ENCODE measurements at places on chromosomes 2 and 18.
A peak's percentile ranks its signal among the peaks of the same experiment; 100 is the strongest.

GRCh38 chr18:11865071-11865470 is 13.9 kb downstream of the CHMP1B start:
- no peak for DNase-seq

- peak; percentile 44 for DNase-seq
These were observed 39.1 kb upstream of the DLX1 start for GRCh38 chr2:172046080-172046678.

DNA sequence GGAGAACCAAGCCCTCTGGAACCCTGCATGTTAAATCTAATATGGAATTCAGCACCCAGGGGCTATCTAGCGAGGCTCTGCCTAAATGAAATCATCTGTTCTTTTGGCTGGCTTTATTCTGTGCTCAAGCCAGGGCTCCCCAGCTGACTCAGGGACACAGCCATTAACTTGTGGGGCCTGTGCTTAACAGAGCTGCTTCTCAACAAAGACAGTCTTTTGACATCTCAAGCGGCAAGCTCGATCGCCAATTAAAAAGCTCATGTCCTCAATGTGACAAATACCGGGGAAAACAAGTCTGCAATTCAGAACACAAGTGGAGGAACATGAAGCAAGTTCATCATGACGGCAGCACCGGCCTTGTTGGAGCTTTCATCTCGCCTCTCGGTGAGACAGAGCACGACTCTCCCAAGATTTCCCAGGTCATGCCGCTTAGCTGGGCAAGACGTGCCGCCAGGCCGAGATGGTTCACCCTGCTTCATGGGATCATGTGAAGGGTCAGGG is 64.9 kb downstream of the KLHL29 start:
- no peak for DNase-seq

DNA sequence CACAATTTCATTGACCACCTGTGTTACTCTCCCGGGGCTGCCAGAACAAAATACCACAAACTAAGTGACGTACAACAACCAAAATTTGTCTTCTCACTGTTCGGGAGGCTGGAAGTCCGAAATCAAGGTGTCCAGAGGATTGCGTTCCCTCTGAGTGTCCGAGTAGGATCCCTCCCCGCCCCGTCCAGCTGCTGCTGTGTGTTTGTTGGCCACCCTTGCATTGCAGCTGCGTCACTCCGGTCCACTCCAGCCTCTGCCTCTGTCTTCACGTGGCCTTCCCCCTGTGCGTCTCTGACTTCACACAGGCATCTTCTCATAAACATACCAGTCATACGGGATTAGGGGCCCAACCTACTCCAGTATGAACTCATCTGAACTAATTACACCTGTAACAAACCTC is 251.8 kb upstream of the SMIM21 start:
- DNase-seq: no peak

DNA sequence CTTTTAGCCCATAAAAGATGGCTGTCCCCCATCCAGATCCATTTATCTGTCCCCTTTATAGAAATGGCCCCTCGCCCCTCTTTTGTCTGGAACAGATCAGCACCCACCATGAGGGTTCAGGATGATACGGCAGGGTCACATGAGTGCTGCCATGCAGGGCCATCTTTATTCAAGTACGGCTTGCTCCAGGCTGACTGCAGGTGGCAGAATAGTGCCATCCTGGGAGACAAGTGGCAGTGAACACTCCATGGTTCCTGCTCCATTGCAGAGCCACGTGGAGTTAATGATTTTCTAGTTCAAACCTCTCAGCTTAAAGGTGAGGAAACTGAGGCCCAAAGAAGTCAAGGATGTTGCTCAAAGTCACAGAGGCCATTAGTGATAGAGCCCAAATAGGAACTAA is 180.6 kb downstream of the CLIP4 start:
- peak; percentile 25 for DNase-seq

DNA sequence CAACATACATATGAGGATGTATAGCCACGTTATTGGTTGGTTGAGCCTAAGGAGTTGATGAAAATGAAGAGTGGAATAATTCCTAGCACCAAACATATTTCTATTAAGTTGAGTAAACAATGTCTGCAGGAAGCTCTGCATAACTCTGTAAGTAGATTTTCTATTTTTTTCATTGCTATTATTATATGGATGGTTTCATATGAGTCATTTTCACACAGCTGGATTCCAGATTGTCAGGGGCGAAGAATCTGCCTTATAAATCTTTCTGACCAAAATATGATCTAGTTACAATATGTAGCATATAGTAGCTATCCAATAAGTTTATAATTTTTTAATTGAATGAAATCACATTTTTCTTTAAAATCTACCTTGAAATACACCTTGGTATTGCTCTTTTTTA is 468.0 kb upstream of the PKDCC start:
- DNase-seq: no peak

DNA sequence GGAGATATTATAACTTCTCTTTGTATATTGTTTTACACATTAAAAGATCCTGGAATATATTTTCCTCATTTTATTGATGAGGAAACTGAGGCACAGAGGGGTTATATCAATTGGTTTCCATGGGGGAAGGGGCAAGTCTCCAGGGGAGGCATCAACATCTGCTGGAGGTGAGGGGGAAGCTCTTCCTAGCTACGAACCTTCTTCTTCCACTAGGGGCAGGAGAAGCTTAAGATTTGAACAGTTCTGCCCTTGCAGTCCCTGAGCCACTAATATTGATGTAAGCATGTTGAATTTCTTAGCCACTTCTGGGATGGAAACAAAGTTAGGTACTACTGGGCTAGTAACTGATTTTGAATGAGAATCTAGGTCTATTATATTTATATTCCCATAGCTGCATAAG is 140.1 kb upstream of the AQP4 start:
- DNase-seq: no peak

DNA sequence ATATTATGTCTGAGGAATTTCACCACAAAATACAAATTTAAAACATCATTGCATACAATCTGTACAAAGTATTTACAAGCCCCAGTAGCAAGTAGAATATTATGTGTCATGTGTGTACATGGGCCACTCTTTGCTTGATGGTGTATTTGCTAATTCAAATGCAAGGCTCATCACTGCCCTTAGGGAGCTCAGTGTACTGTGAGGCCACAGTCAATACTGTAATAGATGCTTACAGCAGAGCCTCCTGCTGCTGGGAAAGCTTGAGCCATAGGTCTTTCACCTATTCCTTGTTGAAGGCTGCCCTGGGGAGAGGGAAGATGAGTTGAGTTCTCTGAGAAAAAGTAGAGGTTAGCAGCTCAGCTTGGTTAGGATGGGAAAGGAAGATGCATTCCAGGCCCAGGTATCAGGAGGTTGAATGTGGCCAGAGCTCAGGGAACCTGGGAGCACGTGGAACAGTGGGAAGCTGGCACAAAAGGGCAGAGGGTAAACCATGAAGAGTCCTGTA is 189.6 kb downstream of the LRP1B start:
- no peak for DNase-seq

DNA sequence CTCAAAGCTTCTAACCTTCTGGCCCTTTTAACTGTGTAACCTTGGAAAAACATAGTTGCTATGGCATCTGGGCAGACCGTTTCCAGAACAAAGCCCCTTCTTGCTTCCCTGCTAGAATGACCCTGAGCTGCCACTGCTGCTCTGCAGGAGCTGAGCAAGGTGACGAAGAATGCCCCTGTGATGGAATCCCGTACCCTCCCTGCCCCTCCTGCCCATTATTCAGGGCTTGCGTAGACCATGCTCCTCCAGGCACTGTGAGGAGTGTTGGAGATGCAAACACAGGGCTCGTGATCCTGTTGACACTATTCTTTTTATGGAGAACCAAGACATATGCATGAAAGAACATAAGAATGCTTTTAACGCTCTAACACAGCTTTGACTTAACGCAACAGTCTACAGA is 191.1 kb downstream of the CDH2 start:
- DNase-seq: no peak

GRCh38 chr2:222532315-222532714 is 108.0 kb downstream of the SGPP2 start:
- no peak for DNase-seq

DNA sequence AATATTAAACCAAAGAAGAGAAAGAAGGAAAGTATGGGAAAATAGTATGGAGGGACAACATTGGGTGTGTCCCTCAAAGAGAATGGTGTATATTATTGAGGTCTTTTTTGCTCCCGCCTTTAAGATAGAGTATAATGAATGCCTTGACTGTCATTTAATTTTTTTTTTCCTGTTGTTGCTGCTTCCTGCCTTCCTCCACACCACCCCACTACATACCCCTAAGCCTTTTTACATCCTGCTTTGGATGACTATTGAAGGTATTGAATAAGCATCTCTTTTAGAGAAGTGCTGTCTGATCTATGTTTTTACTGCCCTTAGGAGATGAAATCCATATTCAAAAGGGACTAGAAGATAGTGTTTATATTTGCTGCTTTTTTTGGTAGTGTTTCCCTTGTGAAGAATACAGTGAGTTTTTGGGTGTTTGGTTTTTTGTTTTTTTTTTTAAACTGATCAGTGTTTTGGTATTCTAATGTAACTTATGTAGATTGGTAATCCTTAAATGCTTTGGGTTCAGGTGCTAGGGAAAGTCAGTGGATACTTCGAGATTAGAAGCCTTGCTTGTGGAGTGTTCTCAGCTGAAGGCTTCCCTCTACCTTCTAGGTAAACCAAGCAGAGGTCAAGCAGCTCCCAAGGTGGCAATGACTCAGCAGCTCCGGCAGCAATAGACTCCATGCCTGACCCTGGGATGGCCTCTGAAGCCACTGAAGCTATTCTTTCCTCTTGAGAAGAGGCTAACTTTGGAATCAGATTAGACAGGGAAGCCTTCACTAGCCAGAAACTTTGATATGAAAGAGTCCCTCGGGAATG is 5.0 kb downstream of the FZD7 start:
- DNase-seq: no peak

DNA sequence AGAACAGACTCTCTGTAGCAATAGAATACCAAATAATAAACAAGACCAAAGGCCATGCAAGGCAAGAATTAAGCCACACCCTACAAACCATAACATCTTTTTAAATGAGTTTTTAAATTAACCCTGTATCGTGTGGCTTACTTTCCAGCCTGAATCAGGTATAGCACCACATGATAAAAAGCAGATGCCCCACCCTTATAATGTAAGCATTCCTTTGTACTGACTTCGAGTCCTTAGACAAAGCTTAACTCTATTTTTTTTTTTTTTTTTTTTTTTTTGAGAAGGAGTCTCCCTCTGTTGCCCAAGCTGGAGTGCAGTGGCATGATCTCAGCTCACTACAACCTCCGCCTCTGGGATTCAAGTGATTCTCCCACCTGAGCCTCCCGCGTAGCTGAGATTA is 1.7 kb upstream of the C2orf42 start:
- no peak for DNase-seq

- DNase-seq: no peak
These were observed 134.6 kb upstream of the SPATS2L start for GRCh38 chr2:200171731-200172482.

GRCh38 chr2:196652869-196653268 is 13.4 kb downstream of the CCDC150 start:
- DNase-seq: no peak

- peak; percentile 83 for DNase-seq
These were observed 15.7 kb downstream of the NDUFV2 start for GRCh38 chr18:9117980-9118841.

DNA sequence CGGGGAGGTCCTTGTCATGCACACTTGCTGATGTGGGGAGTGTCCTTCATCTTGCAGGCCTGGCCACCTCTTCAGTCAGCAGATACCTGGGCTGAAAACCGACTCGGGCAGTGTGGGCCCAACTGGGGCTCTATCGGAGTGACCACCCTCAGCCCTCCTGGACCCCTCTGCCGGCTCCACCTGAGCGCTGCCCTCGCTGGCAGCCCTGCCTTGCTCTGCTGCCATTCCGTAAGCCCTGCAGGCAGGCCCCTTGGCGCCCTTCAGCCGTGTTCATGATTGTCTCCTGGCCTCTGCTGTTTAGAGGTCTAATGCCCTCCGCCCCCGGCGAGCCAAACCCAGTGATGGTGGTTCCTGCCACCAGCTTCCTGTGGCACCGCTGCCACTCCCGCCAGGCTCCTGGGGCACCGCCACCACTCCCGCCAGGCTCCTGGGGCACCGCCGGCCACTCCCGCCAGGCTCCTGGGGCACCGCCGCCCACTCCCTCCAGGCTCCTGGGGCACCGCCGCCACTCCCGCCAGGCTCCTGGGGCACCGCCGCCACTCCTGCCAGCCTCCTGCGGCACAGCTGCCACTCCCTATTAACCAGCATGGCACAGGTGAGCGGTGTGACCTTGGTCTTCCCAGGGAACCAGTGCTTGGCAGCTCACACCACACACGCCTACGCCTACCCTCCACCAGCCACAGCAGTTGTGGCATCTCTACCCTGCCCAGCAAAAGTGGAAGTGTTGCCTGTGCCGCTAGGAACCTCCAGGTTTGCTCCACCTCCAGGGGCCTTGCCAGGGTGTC is 15.9 kb downstream of the CAPN10 start:
- DNase-seq: no peak

DNA sequence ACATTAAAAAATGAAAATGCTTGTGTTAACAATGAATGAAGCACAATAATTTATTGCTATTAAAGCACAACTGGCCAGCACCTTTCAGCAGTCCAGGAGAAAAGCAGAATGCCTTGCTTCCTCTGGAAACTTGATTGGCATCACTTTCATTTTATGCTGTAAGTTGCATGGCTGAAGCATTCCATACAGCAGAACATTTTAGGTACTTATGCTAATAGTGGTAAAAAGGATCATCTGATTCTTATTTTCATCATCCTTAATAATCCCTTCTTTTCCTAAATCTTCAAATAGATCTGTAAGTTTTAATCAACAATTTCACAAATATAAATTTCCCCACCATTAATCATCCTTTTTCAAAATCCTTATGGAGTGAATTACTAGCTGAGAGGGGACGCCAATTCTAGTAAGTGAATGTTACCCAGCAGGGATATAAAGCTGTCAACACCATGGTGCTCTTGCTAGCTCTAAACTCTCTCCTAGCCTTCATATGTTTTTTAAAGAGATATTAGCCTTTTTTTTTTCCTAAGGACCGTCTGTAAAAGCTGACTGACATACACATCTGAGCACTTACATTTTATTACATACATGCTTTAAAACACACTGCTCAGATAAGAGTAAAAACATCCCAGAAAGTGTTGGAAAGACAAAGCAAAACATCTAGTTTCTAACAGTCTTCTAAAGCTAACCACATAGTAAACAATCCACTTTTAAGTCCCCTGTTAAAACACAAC is 5.3 kb downstream of the SATB2 start:
- no peak for DNase-seq

GRCh38 chr2:129861666-129862288 is 117.7 kb upstream of the RAB6C start:
- no peak for DNase-seq

GRCh38 chr2:150572194-150572766 is 84.8 kb upstream of the RND3 start:
- no peak for DNase-seq

DNA sequence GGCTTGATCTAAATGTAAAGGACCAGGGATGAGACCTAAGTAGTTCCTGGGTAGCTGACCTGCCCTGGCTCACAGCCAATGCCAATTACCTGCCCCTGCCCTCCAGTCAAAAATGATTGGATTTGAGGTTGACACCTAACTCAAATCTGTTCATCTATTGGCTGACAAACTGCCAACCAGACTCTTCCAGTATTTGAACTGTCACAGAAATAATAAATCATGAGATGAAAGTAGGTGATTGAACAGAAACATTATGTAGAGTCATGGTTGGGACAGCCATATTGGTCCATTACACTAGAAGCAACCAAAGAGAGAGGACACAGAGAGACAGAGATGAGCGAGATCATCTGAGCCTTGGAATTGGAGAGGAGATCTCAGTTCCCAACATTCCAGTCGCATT is 109.1 kb downstream of the ATL2 start:
- no peak for DNase-seq
